Cardiac atrium fibroblast (primary cell): ENCODE measurements at places on chromosomes 2 and 18. TPM values are rescaled to one million over a fixed set of nuclear protein-coding genes. Genes with fewer than 3 reads are reported as not detected.

The CPO gene
- not detected in 2 replicates for total RNA-seq

The PFN4 gene
- total RNA-seq = not detected in 2 replicates

The CRYGD gene
- not detected in 2 replicates for total RNA-seq

The ESPNL gene
- total RNA-seq = under 0.01 and 0.16 TPM in 2 replicates

The AQP12A gene
- total RNA-seq = not detected in 2 replicates

The NEU2 gene
- not detected in 2 replicates for total RNA-seq

The SERPINB13 gene
- not detected in 2 replicates for total RNA-seq

The CKAP2L gene
- 0.72 and 1.1 TPM in 2 replicates for total RNA-seq

The UGT1A5 gene
- total RNA-seq = not detected in 2 replicates

The LMAN1 gene
- 196 and 240 TPM in 2 replicates for total RNA-seq

The MTCL1 gene
- total RNA-seq = 11.3 and 19.3 TPM in 2 replicates

The IL36A gene
- not detected in 2 replicates for total RNA-seq

The NRP2 gene
- 12.6 and 19.0 TPM in 2 replicates for total RNA-seq

The TMEM247 gene
- not detected in 2 replicates for total RNA-seq

The POMC gene
- 0.18 and 2.8 TPM in 2 replicates for total RNA-seq

The CFAP65 gene
- total RNA-seq = not detected in 2 replicates

The NDUFV2 gene
- total RNA-seq = 99.1 and 115 TPM in 2 replicates

The TACR1 gene
- total RNA-seq = 0.18 and 4.7 TPM in 2 replicates

The DUSP2 gene
- total RNA-seq = 1.8 and 2.5 TPM in 2 replicates

The DSG4 gene
- total RNA-seq = not detected in 2 replicates

The CCDC102B gene
- total RNA-seq = 13.4 and 21.1 TPM in 2 replicates

The CRYGC gene
- not detected in 2 replicates for total RNA-seq
